ENCODE measurements at places on chromosomes 13 and 19.

DNA sequence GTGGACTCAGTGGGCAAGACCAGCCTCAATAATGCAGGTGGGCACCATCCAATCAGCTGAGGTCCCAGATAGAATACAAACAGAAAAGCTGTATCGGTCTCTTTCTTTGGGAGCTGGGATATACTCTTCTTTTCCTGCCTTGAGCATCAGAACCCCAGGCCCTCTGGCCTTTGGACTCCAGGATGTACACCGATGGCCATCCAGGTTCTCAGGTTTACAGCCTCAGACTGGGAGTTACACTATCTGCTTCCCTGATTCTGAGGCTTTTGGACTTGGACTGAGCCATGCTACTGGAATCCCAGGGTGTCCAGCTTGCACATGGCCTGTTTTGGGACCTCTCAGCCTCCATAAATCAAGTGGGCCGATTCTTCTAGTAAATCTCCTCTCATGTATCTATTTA, 27.6 kb upstream of the USP12 start:
- no peak for DNase-seq

DNA sequence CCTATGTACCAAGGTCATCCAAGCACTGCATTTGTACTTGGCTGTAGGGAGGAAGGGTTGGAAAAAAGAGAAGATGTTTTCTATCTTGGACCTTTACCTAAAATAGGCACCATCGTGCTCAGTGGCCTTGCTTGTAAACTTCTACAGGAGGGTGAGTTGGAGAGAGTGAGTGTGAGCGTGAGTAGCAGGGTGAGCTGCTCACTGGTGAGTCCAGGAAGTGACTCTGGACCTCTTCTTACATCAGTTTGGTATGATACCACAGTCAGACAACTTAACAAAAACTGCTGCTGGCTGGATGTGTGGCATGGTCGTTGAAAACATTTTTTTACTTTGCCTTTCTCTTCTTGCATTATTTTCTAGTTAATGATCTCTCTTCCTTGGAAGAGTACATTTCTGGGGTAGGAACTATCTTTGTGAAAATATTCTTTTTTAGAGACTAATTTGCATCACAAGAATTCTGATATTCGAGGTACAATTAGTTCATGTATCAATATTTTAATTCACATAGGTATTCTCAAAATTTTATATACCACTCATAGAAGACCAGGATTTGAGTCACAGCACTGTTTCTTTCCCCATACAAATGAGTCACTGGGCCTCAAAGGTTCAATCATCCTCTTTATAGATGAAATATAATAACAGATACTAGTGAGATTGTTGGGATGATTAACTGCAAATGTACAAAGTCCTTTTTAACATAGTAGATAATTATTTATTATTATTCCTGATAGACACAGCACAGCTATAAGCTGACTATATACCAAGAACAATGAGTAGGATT, 651 bp downstream of the SERPINE3 start:
- no peak for DNase-seq

GRCh38 chr13:33426131-33426530, 140.6 kb upstream of the STARD13 start:
- no peak for DNase-seq

DNA sequence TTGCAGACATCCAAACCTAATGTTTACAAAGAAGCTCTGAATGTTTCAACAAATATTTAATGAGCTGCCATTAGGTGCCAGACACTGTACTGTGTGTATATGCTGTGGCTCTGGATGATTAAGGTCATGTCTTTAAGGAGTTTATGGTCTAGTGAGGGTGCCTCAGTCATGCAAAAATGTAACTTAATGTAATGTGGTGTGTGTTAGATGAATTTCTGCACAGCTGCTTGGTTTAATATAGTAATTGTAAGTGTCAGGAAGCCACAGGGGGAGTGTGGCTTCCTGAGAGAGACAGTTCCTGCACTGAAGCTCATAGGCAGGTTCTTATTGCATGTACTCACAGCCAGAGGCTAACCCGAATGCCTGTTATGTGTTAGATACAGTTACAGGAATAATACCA, 43.3 kb downstream of the SPATA13 start:
- no peak for DNase-seq

DNA sequence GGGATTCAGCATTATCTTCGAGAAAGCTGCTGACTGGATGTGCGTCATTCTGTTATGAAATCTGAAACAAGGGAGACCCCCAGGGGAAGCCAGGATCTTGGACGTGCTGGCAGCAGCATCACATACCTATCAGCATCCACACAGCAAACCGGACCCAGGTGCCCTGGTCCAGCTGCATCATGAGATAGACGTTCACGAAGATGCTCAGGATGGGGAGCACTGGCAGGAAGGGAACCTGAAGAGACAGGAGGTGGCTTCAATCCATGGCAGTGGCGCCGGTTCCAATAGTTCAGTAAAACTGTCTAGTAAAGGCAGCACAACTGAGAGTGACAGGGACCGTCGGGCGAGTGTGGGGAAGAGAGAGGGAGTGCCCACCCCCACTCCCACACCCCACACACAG, 79.5 kb downstream of the SLC7A1 start:
- DNase-seq, result no peak

DNA sequence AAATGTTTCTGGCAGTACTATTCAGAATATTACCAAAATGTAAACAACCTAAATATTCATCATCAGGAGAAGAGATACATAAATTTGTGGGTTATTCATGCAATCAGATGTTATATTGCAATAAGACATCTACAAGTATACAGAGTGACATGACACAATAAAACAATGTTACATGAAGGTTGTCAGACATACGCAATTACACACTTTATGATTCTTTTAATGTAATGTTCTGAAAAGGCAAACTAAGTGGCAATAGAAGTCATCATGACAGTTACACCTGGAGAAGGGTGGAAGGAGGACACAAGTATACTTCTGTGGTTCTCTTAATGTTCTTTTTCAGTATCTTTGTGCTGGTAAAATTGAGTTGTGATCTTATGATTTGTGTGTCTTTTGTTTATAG, 95.8 kb upstream of the PRR20A start:
- DNase-seq, result no peak

GRCh38 chr19:29292153-29292552, 79.2 kb upstream of the UQCRFS1 start:
- DNase-seq, result no peak

- no peak for DNase-seq
Observed at GRCh38 chr13:110509478-110509926, 52.0 kb downstream of the RAB20 start.

- no peak for DNase-seq
Observed at GRCh38 chr13:27559719-27560118, 60.6 kb downstream of the LNX2 start.

- DNase-seq, result no peak
Observed at GRCh38 chr19:34837262-34837661, 64.2 kb upstream of the ZNF599 start.

DNA sequence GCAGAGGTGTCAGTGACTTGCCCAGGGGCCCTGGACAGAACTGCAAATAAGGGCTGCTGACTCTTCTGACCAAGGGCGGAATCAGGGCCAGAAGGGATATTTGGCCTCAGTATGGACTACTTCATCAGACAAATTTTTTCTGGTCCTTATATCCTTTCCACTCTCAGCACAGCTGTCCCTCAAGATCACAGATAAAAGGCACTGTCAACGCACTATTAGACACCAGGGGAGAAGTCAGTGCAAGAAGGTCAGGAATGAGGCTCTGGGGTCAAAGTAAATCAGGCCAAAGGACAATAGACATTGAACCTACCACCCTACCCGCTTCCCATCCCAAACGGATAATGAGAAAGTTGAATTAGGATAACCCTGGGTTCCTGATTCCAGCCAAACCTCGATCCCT, 657.6 kb downstream of the UQCRFS1 start:
- DNase-seq, result no peak

GRCh38 chr13:54879036-54879435, 1850.4 kb downstream of the OLFM4 start:
- DNase-seq, result no peak

DNA sequence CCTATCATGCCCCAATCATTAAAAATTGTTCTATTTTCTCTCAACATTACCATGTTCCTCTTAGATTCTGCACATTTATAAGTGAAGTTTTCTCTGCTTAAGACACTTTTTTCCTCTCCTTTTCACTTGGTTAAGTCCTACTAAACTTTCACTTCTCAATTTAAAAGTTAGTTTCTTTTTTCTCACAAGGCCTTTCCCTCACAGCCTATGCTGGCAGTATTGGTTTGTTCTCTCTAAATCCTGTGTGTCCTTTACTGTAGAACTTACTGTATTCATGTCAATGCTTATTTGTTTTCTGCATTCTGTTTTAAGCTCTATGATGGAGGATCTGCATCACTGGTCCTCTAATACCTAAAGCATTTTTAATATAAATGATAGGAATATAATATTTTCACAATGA, 2816.6 kb downstream of the PCDH9 start:
- DNase-seq, result no peak

DNA sequence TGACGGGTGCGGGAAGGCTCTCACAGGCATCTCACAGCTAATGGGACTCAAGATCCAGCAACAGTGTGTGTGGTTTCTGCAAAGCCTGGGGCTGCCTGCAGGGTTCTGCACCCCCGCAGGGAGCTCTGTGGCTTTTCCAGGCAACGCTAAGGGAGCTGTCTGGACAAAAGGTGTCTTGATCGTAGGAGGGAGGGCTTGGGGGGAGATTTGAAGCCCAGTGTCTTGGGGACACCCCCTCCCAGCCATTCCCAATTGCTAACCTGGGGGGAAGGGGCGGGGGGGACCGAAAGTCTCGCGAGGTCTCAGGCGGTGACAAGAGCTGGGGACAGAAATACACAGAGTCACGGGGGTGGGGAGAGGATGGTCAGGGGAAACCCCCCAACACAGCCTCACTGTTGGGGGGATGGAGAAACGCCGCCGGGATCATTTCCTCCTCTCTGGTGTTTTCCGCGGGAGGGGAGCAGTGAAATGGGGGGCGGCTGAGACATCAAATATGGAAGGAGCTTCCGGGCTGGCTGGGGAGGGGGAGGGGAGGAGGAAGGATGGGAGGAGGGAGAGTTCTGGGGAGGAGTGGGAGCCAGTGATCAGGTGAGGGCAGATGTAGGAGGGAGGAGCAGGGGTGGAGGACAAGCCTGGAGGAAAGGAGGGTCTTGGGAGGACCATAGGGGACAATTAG, 13.3 kb downstream of the KCNC3 start:
- DNase-seq, result no peak

- no peak for DNase-seq
Observed at GRCh38 chr13:51252954-51253532, 30.8 kb downstream of the FAM124A start.

DNA sequence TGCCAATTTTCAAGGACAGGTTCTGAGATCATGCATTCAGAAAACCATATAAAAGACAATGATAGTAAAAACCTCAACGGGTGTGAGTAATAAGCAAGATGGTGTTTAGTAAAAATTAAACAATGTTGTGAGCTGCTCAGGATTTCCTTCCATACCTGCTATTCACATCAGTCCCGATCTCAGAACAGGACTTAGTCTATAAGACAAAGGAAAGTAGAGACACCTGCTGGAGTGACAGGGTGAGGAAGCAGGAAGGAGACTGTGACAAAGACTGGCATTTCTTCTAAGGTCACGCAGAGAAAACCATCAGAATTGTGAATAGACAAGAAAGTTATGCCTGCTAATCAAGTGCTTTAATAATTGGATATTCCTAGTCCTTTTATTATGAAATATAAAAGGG, 648.0 kb downstream of the DACH1 start:
- no peak for DNase-seq

GRCh38 chr13:99421758-99422585, 79.3 kb upstream of the TM9SF2 start:
- DNase-seq, result no peak

DNA sequence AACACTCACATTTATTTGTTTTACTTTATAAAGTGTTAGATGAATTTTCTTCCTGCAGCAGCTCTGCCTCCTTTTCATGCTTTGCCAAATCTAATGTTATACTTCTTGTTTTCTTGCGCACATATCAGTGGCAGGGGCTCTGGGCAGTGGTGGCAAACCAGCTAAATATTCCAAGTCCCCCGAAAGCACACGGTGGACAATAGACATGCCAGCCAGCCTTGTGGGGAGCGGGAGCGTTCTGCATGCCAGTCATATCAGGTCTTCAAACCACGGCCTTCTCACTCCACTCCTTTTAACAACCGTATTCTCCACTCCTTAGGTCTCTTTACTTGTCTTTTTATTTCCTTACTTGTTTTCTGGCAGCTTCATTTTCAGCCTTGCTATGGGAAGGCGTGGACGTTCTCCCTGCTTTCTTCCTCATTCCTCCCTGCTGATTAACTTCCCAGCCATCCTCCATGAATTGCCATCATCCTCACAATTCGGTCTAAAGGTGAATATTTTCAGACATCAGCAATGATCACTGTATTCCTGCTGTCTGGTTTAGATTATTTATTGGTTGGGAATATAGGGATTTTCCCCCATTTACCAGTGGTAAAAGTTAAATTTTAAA, 77.1 kb upstream of the WASF3 start:
- no peak for DNase-seq

DNA sequence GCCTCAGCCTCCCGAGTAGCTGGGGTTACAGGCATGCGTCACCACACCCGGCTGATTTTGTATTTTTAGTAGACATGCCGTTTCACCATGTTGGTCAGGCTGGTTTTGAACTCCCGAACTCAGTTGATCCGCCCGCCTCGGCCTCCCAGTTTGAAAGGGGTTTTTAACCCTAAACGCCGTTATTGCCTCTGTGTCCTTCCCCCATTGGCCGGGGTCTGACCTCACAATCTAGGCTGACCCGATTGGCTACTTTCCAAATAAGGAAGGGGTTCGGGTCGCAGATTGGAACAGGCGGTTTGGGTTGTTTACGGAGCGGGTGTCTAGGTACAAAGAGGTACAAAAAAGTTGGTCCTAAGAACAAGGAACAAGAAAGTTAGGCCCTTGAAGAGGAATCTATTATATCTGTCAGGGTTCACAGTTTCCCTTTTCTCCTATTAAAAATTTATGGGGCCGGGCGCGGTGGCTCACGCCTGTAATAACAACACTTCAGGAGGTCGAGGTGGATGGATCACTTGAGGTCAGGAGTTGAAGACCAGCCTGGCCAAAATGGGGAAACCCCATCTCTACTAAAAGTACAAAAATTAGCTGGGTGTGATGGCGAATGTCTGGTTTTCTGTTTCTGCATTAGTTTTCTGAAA, 1.0 kb downstream of the ZNF253 start:
- DNase-seq, result peak; percentile 45

DNA sequence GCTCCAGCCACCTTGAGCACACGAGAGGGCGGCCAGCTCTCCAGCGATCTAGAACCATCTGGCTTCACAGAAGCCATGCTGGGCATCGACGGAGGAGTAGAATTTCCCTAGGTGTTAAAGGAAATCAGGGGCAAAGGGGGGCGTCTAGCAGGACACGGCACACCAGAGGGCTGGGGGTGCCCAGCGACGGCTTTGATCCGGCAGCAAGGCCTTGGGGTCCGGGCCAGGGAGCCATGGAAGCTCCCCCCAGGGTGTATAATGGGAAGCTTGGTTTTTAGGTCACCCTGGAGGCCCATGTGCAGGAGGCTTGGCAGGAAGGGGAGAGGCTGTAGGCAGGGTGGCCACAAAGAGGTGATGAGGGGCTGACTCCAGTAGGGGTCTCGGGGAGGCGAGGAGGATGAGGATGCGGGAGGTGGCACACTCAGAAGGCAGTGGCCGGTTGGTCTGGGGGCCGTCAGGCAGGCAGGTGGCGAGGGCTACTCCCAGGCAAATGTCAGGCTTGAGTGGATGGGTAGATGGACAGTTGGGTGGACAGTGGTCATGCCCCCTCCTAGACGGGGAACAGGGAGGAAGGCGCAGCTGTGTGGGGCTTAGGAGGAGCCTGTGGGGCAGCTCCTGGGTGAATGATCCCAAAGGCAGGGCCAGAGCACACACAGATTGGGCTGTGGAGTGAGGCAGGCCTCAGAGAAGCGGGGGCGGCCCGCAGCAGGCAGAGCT, 5.6 kb downstream of the KMT5C start:
- DNase-seq, result no peak

GRCh38 chr13:79943346-79944023, 397.4 kb downstream of the SPRY2 start:
- no peak for DNase-seq

Data from activated naive CD4-positive, alpha-beta T cell treated with anti-CD3 and anti-CD28 coated beads, Interleukin-2, amount 50 U/mL, for 16 hours (primary cell).